ENCODE measurements at places on chromosomes 5 and 9.
A peak's percentile ranks its signal among the peaks of the same experiment; 100 is the strongest.

GRCh38 chr5:93189707-93190120 is 391.3 kb downstream of the NR2F1-AS1 start:
- no peak for DNase-seq

GRCh38 chr5:34656001-34656699 is at the start of gene RAI14:
RAI14 (plus strand) TSS chr5:34656328; CDS start chr5:34686920, 30,592 bp downstream.
- peak; percentile 89 for DNase-seq

GRCh38 chr9:108615152-108615551 is 240.6 kb downstream of the ACTL7B start:
- DNase-seq, result no peak

GRCh38 chr5:128494516-128494915 is 43.5 kb downstream of the FBN2 start:
- DNase-seq, result no peak

GRCh38 chr9:83714329-83714728 is 6.6 kb upstream of the UBQLN1 start:
- DNase-seq, result no peak

- peak; percentile 37 for DNase-seq
Measured at GRCh38 chr9:2859776-2860379, 16.0 kb upstream of the PUM3 start.

DNA sequence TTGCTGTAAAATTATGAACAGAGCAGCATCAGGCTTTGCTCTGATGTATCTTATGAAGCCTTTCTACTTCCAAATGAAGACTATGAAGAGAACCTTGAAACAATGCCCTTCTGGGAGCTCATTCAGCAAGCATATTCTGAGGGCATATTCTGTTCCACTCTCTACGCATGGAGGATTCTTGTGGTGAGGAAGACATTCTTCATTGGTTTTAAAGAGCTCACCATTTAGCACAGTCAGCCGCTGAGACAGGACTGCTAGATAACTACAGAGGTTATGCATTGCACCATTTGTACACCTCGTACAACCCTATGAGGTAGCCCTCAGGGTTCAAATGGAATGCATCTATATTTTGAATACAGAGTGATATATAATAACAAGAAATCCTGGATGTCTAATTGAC is 61.0 kb downstream of the INVS start:
- no peak for DNase-seq

- DNase-seq, result no peak
Measured at GRCh38 chr9:122372856-122373845, 2.3 kb downstream of the PTGS1 start.

- DNase-seq, result no peak
Measured at GRCh38 chr9:130051855-130052254, 1.9 kb upstream of the GPR107 start.

- no peak for DNase-seq
Measured at GRCh38 chr9:17229945-17230560, 95.2 kb downstream of the CNTLN start.

DNA sequence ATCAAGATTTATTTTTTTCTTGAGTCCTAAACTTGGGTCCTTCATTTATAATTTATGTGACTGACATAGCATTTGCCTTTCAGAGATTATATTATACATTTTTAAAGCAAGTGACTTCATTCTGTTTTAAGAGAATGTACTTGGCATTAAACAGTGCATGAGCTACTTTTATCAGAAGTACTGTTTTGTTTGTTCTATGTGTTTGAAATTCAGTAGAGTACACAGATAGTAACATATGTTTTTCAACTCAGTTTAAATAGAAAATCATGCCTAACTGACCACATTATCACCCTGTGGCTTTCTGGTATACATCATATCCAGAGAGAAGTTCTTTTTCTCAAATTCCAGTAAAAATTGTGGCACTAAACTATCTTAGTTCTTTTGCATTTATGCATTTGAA is 335.3 kb upstream of the CDH18 start:
- DNase-seq, result no peak

DNA sequence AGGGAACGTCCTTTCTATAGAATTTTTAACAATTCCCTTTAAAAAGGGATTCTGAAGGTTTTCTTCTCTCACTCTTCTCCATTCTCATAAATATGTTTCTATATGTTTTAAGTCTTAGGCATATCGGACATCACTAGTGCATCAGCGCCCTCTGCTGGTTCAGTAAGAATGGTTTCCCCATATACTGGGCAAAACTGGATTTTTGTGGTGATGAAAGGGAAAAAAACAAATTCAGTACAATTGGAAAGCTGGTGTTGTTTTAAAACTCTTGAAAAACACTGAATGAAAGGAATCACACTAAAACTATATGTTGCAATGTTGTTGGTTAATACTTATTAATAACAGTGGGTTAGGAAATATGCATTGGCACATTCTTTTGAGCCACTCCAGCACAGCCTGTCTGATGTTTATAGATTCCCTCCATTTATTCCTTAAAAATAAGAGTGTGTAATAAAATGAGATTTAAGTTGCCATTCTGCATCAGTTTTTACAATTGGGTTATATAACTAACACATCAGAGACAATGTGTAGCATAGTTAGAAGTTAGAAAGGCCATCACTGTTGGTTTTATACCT is 15.8 kb downstream of the CWC27 start:
- peak; percentile 40 for DNase-seq

- peak; percentile 21 for DNase-seq
Measured at GRCh38 chr5:132819468-132819867, 6.4 kb downstream of the SOWAHA start.

DNA sequence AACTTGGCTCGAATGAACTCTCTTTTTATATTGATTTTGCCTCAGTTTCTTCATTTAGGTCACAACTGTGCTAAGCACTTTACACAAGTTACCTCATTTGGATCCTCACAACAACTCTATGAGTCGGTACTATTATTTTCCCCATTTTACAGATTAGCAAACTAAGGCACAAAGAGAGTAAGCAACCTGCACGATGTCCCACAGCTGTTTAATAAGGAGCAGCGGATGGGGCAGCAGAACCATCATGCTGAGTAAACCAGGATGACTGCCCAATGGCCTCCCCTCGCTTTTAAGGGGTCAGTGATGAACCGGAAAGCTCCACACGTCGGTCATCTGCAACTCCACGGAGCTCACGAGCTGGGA is 607 bp downstream of the PRELID2 start:
- DNase-seq, result no peak

GRCh38 chr5:122722341-122722740 is 52.5 kb upstream of the SNX2 start:
- no peak for DNase-seq

DNA sequence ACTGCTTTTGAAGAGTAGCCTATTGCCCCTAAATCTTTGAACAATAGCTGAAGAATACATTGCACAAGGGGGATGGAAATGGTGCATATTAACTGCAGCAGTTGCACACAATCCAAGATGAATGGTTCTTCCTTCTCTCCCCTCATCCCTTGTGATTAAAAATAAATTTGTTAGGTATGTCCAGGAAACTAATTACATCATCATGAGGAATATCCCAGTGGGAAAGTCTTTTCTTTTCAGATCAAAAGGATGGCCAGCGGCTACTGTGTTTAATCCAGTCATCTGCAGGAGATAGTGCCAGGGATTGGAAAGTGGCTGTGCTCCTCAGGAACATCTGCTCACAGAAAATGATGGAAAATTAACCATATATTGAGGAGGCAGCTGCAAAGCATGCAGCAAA is 508.4 kb upstream of the SEMA6A start:
- DNase-seq, result no peak

- DNase-seq, result no peak
Measured at GRCh38 chr9:69181908-69182353, 7.9 kb downstream of the TJP2 start.

DNA sequence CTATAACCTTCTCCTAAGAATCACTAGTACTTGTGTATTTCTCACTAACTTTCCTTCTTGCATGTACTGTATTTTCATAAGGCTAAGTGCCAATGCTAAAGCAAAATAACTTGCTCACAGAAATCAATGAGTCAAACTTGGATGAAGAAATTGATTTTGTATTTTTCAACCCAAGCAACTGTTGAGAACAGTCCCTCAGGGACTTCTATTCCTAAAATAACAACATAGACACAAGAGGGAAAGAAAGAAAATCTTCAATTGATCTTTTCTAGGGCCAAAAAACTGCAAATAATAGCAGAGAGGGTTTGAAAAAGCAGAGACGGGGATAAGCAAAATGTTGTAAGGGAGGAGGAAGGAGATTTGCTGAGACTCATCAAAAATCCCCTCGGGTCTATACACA is 69.8 kb downstream of the HABP4 start:
- DNase-seq, result no peak

DNA sequence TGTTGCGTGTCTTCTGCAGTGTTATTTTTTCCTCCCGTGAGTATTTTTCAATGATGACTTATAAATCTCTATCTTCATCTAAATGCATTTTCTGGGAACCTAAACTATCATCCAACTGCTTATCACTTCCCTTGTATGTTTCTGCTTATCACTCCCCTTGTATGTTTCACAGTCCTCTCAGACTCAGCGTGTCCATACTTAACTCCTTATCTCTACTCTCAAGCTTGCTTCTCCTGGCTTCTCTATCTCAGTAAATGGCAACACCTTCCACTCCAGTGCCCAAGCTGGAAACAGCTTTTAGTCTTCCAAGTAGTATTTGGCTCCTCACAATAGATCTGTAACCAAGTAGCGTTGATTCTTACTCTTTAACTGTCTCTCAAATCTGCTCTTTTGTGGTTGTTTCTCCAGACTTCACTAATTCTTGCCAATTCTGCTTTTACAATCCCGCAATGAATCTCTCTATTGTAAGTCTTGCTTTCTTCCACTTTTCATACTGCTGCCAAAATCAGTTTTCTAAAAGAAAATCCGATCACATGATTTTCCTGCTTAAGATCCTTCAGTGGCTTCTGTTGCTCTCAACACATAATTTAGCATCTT is 33.8 kb upstream of the TXNDC8 start:
- no peak for DNase-seq

DNA sequence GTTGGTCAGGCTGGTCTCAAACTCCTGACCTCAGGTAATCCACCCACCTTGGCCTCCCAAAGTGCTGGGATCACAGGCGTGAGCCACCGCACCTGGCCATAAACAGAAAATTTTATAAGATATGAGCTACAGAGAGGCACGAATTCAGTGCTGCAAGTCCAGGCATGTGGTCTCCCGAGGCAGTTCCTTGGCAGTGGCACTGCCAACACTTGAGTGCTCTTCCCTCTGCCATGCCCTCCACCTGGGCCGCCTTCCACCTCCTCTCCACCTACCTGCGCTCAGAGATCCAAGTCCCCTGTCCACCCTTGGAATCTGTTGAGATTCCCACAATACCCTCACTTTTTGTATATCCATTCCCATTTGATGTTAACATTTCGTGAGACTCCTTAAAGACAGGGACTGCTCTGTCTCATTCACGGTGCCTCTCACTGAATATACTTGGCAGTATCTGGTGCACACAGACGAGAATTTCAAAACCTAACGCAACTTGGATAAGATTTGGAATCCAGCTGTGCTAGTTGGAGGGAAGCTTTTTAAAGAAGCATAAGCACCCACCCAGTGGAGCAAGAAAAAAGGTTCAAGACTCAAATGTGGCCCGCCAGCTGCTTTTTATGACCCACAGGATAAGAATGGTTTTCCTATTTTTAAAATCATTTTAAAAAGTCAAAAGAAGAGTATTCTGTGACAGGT is 68.3 kb downstream of the DCP2 start:
- DNase-seq, result no peak

DNA sequence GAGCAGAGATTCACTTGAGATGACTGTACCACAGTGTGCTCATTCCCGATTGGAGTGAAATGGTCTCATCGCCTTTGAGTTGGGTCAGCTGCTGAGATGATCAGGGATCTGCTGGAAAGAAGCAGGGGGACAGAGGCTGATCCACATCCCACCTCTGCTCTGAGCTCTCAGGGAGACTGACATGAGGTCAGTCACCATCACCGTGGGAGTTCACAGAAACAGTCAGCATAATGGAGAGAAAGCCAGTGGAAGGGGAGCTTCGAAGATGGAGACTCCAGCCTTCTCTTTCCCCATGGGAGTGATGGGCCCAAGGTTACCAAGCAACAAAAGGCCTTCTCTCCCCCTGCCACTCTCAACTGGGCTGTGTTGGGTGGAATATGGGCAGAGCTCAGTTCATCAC is 276.4 kb downstream of the CDK5RAP2 start:
- DNase-seq, result no peak

All from uterus (tissue), 4 donors.